ENCODE measurements at places on chromosomes 16 and 17.

DNA sequence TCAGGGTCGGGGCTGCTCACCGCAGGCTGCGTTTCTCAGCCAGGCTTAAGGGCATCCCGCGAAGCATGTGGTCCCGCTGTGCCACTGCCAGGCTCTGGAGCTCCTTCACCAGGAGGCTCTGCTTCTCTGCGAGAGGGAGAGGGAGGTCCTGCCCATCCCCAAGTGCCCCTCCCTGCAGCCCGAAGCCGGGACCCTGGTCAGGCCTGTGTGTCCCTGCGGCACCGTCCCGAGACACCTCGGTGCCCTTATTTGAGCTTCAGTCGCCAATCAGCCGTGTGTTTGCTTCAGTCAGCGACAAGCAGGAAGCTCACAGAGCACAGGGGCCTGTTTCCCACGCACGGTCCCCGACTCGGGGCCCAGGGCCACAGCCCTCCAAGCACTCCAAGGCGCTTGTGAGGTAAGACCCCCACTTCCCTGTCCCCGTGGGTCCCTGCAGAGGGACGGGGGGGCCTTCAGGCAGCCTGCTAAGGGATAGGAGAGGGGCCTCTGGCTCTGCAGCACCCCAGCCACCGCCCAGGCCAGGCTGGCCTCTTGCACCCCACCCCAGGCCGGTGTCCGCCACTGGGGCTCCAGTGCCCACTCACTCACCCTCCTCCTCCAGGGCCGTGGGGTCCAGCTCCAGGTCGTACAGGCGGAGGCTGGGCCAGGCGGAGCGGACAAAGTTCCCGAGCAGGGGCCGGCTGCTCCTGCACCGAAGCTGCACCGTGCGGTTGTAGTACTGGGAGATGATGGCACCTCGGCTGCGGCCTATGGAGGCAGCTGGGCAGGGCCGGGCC is 3.2 kb downstream of the TMC6 start:
- DNase-seq, result no peak

DNA sequence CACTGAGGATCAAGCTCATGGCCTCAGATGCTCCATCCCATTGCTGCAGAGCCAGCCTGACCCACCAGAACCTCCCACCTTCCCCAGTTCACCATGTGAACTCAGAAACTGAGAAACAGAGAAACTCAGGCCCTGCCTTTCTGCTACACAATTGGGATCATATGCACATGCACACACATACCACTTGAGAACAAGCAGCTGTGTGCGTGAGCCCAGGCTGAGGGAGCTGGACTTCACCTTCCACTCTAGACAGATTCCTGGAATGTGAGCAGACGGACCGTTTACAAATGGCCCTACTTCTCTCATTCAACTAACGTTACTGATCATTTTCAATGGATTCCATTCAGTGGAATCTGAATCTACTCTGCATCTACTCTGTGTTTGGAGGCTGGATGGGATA is 1.7 kb upstream of the SPEM2 start:
- no peak for DNase-seq

- no peak for DNase-seq
Observed at GRCh38 chr16:27823421-27823820, 240.1 kb downstream of the GSG1L start.

DNA sequence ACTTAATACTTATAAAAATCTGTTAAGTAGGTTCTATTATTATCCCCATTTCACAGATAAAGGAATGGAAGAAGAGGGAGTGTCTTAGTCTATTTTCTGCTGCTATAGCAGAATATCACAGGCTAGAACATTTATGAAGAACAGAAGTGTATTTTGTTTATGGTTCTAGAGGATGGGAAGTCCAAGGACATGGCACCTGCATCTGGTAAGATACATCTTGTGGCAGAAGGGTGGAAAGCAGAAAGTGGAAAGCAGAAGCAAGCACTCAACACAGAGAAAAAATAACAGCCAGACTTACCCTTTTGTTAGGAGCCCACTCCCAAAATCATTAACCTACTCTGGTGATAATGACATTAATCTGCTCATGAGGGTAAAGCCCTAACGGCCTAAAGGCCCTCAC is 422.4 kb downstream of the NPIPA8 start:
- DNase-seq, result no peak

Data from colonic mucosa (tissue), 4 donors.